CD4-positive, CD25-positive, alpha-beta regulatory T cell (primary cell): ENCODE measurements at places on chromosomes 11 and 22. TPM values are rescaled to one million over a fixed set of nuclear protein-coding genes. Genes with fewer than 3 reads are reported as not detected.

- DNase-seq, result no peak
Measured at GRCh38 chr11:60873533-60873932, 6.2 kb downstream of the ZP1 start.

DNA sequence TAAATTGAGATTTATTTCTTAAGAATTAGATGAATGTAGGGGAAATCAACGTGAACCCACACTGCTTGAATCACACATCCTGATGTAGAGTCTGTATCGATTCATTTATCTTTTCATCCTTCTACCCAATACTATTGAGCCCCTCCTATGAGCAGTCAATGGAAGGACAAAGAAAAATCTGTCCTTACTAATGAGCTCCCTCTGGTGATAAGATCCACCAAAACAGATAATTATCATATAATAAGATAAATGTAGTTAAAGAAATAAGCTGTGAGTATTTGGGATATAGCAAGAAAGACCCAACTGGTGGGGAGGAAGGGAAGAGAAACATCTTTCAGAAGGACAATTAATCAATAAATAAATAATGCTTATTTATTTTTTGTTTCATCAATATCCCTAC is 385.1 kb upstream of the CCDC90B start:
- DNase-seq, result no peak

DNA sequence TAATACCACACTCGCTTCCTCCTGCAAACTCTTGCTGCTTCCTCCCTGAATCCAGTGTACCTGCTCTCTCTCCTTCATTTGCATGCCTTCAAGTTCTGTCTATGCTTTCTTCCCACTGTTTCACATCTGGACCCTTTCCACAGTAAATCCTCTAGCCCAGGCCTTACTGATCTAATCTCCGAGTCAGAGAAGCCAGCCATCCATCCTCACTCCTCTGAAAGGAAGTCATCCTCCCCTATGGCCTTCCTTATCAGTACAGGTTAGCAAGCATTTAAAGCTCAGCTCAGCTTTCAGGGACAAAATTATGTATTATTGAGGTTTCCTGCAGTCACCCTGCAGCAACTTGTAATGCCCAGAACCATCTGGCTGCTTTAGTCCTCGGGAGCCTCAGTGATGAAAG is 116.1 kb downstream of the GALNT18 start:
- no peak for DNase-seq

- no peak for DNase-seq
Measured at GRCh38 chr11:85652786-85653447, 5.2 kb downstream of the TMEM126A start.

DNA sequence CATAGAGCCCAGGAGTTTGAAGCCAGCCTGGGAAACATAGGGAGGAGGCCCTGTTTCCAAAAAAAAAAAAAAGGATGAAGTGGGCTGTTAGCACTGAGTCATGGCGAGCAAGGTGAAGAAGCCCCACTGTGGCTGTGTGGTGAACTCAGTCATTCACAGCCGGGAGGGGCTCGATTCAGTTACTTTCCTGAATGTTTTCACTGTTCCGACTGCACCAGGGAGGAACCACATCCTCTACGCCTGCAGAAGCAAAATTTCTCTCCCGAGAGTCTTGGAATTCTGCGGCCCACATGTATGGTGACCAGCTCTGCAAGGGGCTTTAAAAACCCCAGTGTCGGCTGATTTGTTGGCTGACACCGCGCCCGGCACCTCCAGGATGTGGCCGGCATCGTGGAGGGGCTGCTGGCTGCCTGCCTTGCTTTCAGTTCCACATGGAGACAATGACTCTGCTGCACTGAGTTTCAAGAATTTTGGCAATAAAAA is 27.8 kb upstream of the GRAMD4 start:
- no peak for DNase-seq

GRCh38 chr11:1672613-1673350 is 24.2 kb upstream of the KRTAP5-6 start:
- DNase-seq, result no peak

- DNase-seq, result no peak
Measured at GRCh38 chr22:43441216-43441615, 29.4 kb downstream of the MPPED1 start.

GRCh38 chr22:43008509-43008908 is 6.4 kb downstream of the PACSIN2 start:
- no peak for DNase-seq

DNA sequence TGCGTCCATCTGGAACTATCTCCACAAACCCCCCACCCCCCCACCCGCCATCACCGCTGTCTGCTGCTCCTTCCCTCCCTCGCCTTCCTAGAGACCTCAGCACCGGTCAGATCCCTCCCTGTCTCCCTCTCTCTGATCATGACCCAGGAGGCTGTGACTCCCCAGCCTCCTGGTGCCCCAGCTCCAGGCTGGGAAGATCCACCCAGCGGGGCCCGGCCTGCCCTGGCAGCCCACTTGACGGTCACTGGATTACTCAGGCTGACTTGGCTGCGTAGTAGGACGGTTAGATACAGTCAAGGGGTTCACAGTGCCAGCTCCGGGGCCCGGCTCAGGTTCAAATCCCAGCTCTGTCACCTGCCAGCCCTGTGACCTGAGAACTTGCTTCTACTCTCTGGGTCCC is 59.3 kb downstream of the ANO1 start:
- DNase-seq, result no peak

DNA sequence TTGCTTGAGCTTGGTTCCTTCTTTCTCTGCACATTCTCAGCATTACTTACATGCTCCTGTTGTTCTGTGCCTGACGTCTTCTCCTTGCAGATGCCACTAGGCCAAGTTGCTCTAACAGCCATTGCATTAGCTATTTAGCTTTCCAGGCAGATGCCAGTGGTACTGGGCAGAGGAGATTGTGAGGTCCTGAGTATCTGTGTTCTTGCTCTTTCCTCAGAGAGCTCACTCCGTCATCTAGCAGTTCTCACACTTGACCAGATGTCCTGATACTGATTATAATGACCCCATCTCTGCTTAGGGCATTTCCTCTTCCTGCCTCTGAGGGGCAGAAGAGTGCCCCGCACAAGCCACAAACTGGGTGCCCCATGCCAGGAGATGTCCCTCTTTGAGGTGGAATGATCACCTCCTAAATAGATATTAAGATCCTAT is 30.7 kb downstream of the ARHGAP1 start:
- no peak for DNase-seq

- no peak for DNase-seq
Measured at GRCh38 chr22:19146215-19146968, 1.9 kb upstream of the ESS2 start.

- DNase-seq, result no peak
Measured at GRCh38 chr22:17786435-17787161, 12.3 kb upstream of the BID start.

DNA sequence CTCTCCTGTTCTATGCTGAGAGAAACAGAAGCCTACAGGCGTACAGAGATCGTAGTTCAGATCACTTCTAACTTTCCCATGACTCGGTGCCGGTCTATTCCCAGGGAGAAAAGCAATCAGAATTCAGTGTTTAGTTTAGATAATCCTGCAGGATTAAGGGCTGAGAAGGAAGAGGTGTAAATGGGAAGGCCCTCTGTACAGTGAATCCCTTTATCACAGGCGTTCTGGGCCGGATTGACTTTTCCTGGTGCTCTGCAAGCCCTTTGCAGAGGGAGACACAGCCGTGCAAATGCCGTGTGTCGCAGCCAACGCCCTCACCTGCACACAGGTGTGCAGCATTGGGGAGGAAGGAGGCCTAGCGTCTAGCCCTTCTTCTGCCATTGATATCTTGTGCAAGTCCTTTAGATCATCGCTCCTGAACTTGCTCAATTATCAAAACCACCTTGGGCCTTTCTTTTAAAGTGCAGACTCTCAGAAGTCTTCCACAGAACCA is 90.6 kb downstream of the DSCAML1 start:
- no peak for DNase-seq

DNA sequence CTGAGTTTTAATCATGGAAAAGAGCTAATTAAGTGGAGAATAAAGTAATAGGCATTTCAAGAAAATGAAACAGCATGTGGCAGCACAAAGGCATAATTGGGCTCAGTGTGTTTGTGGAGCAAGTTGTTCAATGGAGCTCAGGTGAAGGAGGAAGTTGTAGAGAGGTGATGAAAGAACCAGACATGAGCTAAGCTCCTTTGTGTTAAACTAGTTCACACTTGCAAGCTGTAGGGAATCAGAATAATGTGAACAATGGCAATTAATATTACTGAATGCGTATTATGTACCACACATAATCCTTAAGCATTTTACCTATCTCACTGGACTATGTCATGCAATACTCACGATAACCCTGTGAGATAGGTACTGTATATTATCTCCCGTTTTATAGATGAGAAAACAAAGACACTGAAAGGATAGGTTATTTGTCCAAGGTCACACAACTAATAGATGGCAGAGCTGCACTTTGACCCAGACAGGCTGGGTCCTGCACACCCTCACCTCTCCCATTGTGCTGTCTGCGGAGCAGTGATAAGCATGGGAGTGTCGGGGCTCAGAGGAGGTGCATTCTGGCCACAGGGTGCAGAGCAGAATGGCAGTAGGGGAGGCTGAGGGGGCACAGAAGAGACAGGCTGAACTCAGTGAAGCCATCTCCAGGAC is 8.9 kb downstream of the OLFML1 start:
- no peak for DNase-seq

DNA sequence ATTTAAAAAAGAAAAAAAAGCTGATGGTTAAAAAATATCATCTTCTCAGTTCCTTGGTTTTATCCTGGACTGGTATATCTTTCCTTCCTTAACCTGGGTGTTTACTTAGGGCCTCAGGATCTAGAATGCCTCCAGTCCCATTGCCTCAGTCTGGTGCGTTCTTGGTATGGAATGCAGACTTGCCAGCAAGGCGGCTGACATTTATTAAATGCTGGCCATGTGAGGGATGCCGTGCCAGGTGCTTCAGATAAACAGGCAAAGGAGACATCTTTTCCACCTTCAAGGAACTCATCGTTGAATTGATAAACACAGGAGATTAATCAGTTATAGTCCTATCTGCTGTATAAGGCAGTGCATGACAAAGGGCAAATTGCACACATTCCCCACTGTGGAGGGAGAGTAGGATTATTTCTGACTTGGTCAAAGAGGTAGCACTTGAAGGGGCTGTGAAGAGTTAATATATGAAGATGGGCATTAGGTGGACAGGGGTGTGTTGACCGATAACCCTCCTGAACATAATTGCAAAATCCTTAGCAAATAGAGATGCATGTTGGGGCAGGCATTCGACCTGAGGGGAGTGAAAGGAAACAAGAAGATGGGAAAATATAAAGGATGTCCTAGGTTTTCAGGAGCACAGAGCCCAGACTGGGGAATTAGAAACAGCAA is 54.4 kb downstream of the ALX4 start:
- no peak for DNase-seq

- DNase-seq, result no peak
Measured at GRCh38 chr22:48936391-48936790, 891.3 kb downstream of the BRD1 start.

DNA sequence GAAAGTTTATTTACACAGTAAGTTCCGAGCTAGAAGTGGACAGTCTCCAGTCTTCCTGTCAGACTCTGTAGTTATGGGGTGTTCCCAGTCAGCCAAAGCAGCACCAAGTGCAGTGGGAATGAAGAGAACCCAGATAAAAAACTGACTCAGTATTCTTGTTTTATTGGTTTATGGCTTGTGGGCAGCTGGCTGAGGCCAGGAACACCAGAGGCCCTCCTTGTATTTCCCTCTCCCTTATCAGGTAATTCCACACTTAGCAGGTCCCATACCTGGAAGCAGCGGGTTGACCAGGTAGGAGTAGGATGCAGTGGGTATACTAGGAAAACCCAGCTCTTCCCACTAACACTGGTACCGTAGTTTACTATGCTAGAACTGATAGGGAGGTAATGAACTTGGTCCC is 3.5 kb upstream of the BACE1-AS start:
- DNase-seq, result no peak

DNA sequence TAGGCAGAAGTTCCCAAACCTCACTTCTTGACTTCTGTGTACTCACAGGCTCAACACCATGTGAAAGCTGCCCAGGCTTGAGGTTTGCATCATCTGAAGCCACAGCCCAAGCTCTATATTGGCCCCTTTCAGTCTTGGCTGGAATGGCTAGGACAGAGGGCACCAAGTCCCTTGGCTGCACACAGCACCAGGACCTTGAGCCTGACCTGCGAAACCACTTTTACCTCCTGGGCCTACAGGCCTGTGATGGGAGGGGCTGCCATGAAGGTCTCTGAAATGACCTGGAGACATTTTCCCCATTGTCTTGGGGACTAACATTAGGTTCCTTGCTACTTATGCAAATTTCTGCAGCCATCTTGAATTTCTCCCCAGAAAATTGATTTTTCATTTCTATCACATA is 288.3 kb upstream of the ZC3H12C start:
- DNase-seq, result no peak

GRCh38 chr22:46373921-46374662 is 38.6 kb downstream of the TRMU start:
- no peak for DNase-seq

DNA sequence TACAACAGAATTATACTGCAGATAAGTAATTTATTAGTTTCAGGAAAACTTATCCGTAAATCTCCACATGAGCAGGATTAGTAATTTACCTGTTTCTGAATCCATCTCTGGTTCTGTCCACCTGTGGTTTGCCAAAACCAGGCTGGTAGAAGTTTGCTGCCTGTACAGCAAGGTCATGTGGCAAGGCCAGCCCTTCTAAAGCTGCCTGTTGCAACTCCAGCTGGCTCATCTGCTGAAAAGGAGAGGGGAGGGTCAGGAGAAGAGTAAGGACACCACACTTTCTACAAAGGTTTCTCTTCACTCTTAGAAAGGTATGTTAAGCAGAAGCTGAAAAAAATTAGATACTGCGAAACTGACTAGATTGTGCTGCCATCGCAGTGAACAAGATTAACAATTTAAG is 42.3 kb downstream of the EIF4ENIF1 start:
- no peak for DNase-seq

DNA sequence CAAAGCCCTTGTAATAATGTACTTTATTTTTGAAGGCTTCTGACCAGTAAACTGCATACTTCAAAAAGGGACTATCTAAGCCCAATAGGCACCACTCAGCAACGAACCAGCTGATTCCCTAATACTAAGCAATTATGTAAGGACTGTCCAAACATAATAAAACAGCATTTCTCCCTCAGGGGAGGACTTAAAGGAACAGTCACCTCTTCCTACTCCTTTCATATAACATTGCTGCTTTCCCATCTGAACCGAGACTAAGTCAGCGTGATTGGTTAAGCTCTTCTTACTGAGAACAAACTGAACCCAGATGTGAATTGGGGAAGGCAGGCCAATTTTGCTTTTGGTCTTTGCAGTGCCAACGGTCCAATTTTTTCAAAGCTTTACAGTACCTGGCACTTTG is 420.0 kb downstream of the METTL15 start:
- no peak for DNase-seq

OR51F1 gene
- polyA plus RNA-seq, result not detected

SCN4B gene
- not detected for polyA plus RNA-seq

HPX gene
- polyA plus RNA-seq, result not detected

OR6A2 gene
- polyA plus RNA-seq, result not detected

B4GALNT4 gene
- polyA plus RNA-seq, result not detected

HEPN1 gene
- polyA plus RNA-seq, result not detected

PITPNB gene
- polyA plus RNA-seq, result 64.8 TPM
